Hair follicle dermal papilla cell (primary cell): ENCODE measurements at places on chromosomes 12 and 14. TPM values are rescaled to one million over a fixed set of nuclear protein-coding genes. Genes with fewer than 3 reads are reported as not detected.

The ETFBKMT gene
- total RNA-seq, result 4.4 and 5.1 TPM in 2 replicates

The SIX1 gene
- total RNA-seq, result 2.2 and 2.8 TPM in 2 replicates

The SP1 gene
- total RNA-seq, result 62.8 and 68.2 TPM in 2 replicates

The REP15 gene
- 1.5 and 2.6 TPM in 2 replicates for total RNA-seq

The CCDC38 gene
- total RNA-seq, result not detected in 2 replicates

The RBP5 gene
- total RNA-seq, result not detected in 2 replicates

The SDR9C7 gene
- total RNA-seq, result not detected in 2 replicates

The TMEM63C gene
- under 0.01 TPM in 1 of 2 replicates, not detected in the other for total RNA-seq

The PDZRN4 gene
- total RNA-seq, result not detected in 2 replicates

The HHIPL1 gene
- 17.9 and 35.0 TPM in 2 replicates for total RNA-seq

The CLEC4A gene
- 0.81 TPM in 1 of 2 replicates, not detected in the other for total RNA-seq

The LTBR gene
- total RNA-seq, result 117 and 121 TPM in 2 replicates

The FOXG1 gene
- total RNA-seq, result not detected in 2 replicates

The DCN gene
- 827 and 850 TPM in 2 replicates for total RNA-seq

The AHNAK2 gene
- total RNA-seq, result 167 and 231 TPM in 2 replicates

The CGRRF1 gene
- total RNA-seq, result 12.9 and 17.2 TPM in 2 replicates

The PLBD1 gene
- 1.9 and 3.1 TPM in 2 replicates for total RNA-seq

The GUCY2C gene
- total RNA-seq, result not detected in 2 replicates

The PRR13 gene
- total RNA-seq, result 50.5 and 59.4 TPM in 2 replicates

The ALX1 gene
- 0.16 TPM in 1 of 2 replicates, not detected in the other for total RNA-seq

The AMDHD1 gene
- under 0.01 TPM in 1 of 2 replicates, not detected in the other for total RNA-seq

The CFAP251 gene
- total RNA-seq, result 4.0 and 4.5 TPM in 2 replicates

The FAR2 gene
- total RNA-seq, result 10.4 and 14.2 TPM in 2 replicates

The CLEC9A gene
- not detected in 2 replicates for total RNA-seq
